Subcutaneous adipose tissue (tissue), 4 donors: ENCODE measurements at places on chromosomes 12 and 14. TPM values are rescaled to one million over a fixed set of nuclear protein-coding genes. Genes with fewer than 3 reads are reported as not detected.

The RNF212B gene
- not detected for total RNA-seq

The TMCC3 gene
- total RNA-seq = 22.3 TPM

The LEMD3 gene
- total RNA-seq = 23.5 TPM

The DHRS2 gene
- not detected for total RNA-seq

The CPSF6 gene
- 34.3 TPM for total RNA-seq
